ENCODE measurements at places on chromosomes 11 and 22.

DNA sequence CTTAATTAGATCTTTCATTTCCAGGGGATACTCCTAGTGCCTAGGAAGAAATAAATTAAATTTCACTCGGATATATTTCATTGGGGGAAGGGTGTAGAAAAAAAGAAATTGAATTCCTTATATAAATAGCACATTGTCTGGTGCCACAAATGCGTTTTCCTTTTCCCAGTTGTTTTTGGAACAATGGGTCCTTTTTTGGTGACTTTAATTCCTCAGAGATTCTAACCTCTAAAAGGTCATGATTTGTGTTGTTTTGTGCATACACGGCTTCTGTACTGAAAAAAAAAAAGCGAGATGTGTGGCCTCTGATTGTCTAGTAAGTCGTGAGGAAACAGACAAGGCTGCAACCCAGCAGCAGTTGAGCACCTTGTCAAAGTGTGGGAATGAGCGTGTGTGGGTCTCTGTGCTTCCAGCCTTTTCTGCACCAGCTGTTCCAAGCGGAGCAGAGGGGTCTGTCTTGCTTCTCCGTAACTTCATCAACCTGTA lies 64.5 kb upstream of the CRTAM start:
- no peak for DNase-seq

DNA sequence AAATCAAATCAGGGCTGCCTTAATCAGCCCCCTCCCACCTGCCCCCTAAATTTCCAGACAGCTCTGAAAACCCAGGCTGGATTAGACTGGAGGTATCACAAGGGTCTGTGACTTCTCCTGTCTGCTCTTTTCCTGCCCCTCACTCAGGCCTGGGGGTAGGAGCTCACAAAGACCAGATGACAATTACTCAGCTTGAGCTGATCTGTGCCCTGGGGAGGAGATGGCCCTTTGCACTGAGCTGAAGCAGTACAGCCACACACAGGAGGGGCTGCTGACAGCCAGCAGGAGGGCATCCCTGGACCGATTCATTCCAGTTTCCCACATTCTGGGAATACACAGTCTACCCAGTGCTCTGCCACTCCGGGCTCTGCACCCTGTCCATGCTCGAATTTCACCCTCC lies 4.2 kb downstream of the ABCC8 start:
- DNase-seq: no peak

DNA sequence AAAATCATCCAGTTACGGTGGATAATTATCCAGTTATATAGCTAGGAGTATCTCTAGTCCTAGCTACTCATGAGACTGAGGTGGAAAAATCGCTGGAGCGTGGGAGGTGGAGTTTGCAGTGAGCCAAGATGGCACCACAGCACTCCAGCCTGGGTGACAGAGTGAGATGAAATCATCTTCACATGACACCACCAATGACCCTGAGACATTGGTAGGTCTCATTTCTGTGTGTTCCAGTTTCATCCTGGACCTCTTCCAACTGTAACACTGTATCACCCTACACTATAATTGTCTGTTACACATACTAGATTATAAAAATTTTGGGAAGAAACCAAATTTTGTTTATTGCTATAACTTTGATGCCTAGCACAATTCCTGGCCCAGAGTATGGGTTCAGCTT lies 446.8 kb downstream of the TMEM135 start:
- DNase-seq: no peak

- DNase-seq: no peak
Measured at GRCh38 chr11:102423936-102424335, 28.6 kb downstream of the TMEM123 start.

DNA sequence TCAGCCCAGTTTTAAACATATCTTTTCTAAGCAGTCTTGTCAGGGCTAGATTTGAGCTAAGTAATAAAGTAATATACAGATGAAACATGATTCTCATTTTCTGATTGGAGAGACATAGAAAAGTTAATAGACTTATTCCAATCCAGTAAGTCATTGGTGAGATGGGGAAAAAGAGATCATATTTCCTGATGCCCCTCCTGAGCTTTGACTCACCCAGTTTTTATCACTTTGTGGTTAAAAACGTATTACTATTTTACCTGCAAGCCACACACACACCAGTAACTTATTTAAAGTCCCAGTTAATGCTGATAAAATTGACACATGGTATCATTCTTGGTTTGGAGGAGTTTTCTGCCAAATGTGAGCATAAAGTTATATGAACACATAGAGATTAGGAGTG lies 306.8 kb downstream of the CADM1 start:
- no peak for DNase-seq

DNA sequence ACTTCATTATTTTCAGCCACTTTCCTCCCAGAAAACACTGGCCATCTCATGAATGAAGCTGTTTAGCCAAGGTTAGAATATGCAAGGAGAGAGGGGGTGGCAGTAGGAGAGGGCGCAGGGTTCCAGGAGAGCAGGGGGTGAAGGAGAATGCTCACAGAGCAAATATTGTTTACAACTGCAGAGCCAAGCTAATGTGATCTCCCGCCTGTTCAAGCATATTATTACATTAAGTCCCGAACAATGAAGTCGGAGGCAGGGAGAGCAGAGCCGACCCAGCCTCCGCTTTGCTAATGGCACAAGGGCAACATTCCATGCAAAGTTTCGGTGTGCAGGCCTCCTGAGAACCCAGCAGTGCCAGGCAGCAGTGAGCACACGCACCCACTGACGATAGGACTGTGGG lies 80.1 kb downstream of the MICAL3 start:
- no peak for DNase-seq

DNA sequence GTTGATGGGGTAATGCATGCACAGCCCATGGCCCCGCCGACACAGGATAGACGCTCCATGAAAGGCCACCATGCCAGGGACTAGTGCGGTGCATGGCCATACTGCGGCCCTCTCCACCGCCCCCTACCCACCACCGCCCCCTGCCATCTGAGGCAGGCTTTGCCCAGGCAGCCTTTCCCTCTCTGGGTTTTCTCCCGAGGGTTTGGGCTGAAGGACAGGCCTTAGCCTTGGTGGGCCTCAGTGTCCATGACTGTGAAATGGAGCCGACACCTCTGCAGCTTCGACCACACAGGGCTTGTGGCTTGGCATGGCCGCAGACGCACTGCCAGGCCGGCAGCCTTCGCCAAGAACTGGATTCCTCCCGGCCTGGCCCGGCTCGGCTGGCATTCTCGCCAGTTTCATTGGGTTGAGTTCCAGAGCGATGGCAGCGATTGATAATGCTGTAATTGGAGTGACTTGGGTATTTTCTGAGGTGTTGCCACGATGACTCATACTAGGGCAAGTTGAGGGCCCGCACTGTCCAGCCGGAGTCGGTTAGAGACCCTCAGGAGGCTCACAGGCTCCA lies 111.3 kb downstream of the WNT7B start:
- DNase-seq: no peak

GRCh38 chr11:17476317-17477083 lies at the start of gene ABCC8:
ABCC8 (minus strand) TSS chr11:17476845; CDS start chr11:17476776, 69 bp downstream.
- DNase-seq: no peak

GRCh38 chr11:125464666-125465065 lies 31.4 kb downstream of the FEZ1 start:
- no peak for DNase-seq

GRCh38 chr11:92623055-92623454 lies 346.4 kb upstream of the MTNR1B start:
- no peak for DNase-seq

GRCh38 chr11:57353446-57353845 lies 15.3 kb downstream of the P2RX3 start:
- DNase-seq: no peak

GRCh38 chr11:70574725-70575347 lies 176.5 kb downstream of the CTTN start:
- DNase-seq: no peak

DNA sequence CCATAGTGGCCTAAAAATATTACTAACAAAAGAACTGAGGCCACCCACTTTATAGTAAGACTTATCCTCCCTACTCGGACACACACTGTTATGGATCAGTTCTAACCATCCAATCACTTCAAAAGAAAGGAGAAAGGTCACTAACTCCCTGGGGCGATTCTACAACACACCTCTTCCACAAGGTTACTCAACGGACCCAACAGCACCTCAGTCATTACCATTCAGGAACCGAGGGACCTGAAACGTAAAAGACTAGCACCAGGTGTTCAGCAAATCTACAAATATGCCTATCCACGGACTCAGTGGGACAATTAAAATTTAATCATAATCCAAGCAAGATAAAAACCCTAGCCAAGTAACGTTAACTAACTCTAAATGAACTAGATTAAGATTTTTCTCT lies 1.6 kb downstream of the HNRNPUL2 start:
- no peak for DNase-seq

- no peak for DNase-seq
Measured at GRCh38 chr22:24059121-24059520, 48.0 kb downstream of the CABIN1 start.

GRCh38 chr11:68300076-68300830 lies 12.1 kb upstream of the LRP5 start:
- no peak for DNase-seq

GRCh38 chr11:120810251-120810650 lies 213.7 kb upstream of the TBCEL start:
- DNase-seq: no peak

DNA sequence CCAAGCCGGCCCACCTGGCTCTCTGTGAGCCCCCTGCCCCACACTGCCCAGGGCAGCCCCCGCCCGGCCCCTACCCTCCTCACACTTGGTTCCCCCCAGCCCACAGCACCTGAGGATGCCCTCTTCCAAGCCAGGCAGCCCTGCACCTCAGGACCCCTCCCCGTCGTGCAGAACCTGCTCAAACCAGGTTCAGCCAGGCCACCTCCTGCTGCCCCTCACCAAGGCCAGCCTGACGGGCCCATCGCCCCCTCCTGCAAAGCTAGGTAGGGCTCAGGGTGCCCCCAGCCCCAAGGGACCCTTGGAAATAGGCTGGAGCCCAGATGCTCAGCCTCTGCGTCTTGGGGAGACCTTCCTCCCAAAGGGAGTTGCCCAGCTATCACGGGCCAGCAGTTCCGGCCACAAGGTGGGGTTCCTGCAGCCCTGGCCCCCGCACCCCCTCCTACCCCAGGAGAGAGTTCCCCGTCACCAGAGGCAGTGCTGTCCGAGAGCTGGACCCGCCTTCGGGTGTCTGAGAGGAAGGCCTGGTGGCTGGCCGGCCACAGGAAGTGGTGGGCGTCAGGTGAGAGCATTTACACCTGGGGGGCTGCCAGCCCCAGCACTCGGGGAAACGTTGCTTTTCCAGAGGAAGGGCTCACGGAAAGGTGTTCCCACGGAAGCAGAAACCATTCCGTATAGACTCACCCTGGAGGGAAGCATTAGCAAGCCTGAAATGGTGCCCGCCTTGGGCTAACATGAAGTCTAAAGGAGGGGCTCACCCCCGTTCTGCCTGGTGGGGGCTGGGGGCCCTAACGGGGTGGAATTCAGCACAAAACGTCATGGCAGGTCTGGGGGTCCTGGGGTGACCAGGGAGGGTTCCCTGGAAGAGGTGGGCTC lies 3.2 kb upstream of the SYT8 start:
- DNase-seq: no peak

DNA sequence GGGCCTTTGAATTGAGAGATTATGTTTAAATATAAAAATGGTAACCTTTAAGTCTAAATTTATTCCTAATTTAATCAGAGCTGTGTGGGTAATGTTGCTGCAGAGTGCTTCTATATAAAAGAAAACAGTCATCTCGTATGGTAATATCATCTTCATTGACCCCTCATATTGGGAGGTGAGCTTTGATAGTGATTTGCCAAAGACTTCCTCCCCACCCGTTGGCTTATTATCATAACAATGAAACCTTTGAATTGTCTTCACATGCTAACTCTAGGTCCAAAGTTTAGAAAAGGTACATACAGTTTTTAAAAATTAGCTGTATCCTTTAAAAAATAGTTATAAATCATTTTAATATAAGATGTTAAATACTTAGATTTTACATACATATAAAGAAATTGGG lies 3.7 kb downstream of the EMSY start:
- no peak for DNase-seq

GRCh38 chr11:86151174-86152005 lies 82.5 kb upstream of the PICALM start:
- no peak for DNase-seq

- DNase-seq: no peak
Measured at GRCh38 chr22:44646668-44647067, 55.3 kb upstream of the PRR5 start.

- no peak for DNase-seq
Measured at GRCh38 chr11:72230764-72231365, 6.3 kb downstream of the INPPL1 start.

DNA sequence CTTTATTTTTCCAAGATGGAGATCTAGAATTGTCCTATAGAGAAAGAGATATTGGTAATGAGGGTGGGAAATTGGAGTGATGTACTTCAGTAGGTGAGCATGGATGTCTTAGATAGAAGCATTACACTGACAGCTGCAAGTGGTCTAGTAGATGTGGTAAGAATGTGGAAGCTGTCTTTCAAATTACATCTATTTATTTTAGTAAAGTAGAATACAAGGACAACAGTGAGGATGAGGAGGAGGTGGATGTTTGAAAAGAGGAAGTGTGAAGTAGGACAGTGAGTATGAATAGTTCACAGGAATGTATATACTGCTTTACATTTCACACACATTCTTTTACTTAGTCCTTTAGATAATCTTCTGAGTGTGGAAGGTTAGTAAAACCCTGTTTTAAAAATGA lies 64.2 kb downstream of the HIPK3 start:
- DNase-seq: no peak

DNA sequence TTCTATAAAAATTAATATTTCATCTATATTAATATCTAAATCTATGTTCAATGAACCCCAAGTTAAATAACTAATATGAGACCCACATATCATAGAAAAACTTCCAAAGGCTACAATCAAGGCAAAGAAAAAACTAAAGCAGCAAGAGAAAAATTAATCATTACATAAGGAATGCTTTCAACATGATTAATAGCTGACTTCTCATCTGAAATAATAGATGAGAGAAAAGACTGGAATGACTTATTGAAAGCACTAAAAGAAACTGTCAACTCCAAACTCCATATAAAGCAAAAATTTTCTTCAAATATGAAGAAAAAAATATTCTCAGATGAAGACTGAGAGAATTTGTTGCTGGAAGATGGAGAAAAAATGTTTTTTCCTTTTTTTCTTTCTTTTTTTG lies 13.0 kb downstream of the TRIM5 start:
- DNase-seq: no peak

GRCh38 chr22:31544481-31545480 lies 48.4 kb downstream of the SFI1 start:
- DNase-seq: peak; percentile 23

DNA sequence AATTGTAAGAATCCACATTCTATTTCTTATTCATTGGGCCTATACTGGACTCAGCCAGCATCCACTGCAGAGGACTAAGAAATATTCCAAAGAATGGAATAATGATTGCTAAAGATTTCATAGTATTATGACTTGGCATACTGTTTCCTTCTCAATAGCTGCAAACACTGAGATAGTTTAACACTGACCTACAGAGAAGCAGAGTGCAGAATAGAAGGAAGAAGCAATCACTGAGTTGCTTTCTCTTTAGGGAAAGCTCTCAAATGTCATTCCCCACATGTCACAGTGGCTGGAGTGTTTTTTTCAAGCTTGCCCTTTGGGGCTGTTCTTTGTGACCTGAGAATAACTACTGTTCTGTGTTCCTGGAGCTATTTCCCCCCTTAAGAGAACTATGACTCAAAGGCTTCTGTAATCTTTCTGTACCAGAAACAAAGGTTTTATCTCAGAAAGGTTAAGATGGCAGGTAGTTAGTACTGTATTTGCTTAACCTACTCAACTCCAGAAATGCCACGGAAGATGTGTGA lies 243.6 kb upstream of the LUZP2 start:
- no peak for DNase-seq
